ENCODE measurements at places on chromosomes 5 and 9. TPM values are rescaled to one million over a fixed set of nuclear protein-coding genes. Genes with fewer than 3 reads are reported as not detected.

- no peak for DNase-seq
These were observed 114.5 kb downstream of the BAAT start for GRCh38 chr9:101270302-101270701.

DNA sequence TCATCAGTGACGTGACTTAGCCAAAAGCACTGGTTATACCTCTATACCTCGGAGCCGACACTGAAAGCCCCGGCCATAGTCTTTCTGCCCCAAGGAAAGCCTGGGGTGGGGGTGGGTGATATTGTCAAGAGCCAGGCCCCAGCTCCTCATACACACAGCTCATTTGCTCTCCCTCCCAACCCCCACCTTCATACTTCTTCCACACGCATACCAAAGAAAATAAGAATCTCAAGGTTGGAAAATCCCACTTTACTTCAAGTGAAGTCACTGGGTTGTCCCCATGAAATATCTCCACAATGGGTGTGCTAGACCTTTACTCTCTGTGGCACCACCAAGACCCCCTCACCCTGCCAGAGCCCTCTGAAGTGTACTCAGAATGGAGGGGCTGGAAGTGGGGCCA lies 27.1 kb upstream of the MGAT1 start:
- DNase-seq = no peak

DNA sequence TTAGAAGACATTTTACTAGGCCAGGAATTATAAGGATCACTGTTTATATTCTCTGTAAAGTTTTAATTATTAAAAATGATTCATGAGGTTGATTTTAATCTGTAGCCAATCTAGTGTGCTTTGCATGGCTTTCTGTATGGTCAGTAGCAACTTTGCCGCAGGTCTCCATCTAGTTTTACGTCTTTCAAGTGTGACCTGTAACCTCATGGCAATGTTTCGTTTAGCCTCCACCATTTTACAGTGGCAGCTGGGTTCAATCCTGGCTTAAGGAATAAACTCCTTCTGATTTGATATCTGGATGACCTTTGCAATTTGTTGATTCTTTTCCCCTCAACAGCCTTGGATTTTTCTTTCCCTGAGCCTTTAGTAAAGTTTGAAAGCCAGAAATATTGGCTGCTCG lies 434.5 kb upstream of the CDH9 start:
- no peak for DNase-seq

SLCO4C1 gene
- total RNA-seq = 0.58 TPM

DNA sequence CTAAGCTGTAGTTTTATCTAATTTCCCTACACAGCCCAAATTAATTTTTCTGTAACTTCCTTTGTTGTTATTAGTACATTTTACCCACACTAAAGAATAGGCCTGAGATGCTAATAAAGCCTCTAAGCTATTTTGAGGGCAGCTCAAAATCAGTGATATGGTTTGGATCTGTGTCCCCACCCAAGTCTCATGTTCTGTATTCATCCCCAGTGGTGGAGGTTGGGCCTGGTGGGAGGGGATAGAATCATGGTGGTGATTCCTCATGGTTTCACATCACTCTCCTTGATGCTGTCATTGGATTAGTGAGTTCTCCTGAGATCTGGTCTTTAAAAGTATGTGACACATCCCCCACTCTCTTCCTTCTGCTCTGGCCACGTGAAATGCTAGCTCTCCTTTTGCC lies 27.3 kb downstream of the LURAP1L start:
- DNase-seq = no peak

GRCh38 chr5:178673801-178674295 lies 47.0 kb upstream of the CLK4 start:
- DNase-seq = no peak

DNA sequence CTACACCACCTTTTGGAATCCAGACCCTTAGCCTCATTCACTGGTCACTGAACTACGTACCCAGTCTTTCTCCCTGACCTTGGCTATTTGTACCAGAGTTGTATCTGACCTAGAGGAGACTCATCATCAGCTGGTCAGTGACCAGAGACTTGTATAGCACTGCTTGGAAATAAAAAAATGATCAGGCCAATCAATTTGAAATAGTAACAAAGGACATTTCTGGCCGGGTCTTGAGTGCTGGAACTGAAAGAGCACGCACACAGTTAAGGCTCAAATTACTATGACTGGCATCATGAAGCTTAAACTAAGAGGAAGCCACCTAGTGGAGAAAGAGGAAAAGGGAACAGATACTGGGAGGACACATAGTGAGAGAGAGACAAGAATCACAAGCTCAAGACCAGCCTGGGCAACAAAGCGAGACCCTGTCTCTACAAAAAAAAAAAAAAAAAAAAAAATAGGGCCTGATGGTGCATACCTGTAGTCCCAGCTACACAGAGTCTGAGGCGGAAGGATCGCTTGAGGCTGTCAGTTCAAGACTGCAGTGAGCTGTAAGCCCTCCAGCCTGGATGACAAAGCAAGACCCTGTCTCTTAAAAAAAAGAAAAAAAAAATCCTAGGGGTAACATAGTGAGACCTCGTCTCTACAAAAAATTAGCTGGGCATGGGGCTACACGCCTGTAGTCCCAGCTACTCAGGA lies 12.8 kb upstream of the SRP19 start:
- DNase-seq = no peak

DNA sequence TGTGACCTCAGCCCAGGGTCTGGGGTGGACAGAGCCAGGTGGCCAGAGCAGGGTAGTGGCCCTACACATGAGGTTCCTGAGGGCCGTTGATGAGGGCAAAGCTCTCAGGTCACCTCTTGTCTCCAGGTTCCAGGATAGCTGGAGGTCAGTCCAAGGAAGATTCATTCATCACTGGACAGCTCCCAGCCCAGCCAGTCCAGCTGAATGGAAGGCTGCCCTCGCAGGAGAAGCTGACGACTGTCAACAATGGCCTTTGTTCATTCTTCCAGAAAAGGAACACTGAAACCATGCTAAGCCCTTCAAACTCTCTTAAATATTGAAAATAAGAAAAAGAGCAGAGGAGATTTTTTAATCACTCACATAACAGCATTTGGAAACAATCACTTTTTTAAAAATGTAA lies 169.7 kb upstream of the TBCA start:
- DNase-seq = no peak

DNA sequence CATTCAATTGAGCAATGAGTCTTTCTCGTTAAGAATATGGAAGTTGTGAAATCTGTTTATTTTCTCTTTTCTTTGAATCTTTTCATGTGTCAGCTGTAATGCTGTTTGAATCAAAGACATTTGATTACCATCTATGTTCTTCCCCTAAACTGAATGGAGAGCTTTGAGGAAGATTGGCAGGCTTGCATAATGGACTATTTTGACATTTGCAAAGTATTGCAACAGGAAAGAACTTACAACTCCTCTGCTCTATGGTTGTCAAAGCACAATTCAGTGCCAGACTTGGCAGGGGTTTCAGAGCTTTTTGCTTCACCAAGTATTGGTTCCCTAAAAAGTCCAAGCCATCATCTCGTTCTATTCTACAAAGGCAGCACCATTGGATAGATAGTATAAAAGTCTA lies 549.0 kb upstream of the NUDT12 start:
- no peak for DNase-seq

PLCXD3 gene
- total RNA-seq = 2.4 TPM
